ENCODE measurements at places on chromosomes 12 and 14.

DNA sequence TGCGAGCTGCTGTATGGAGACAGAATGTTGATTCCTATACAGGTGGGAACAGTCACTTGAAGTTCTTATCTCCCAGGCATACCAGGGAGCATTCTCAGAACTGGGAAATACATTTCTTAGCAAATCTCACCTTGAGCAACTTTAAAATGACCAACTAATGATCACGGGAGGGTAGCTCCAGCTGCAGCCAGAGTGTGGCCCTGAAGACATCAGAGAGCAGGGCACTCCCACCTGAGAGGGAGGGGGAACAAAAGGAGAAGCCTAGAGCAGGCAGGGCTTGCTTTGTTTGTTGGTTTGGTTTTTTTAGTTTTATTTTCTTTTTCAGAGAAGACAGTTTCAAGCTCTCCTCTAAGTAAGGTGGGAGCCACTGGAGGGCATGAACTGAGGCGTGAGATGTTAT is 101.1 kb downstream of the OTX2 start:
- no peak for DNase-seq

DNA sequence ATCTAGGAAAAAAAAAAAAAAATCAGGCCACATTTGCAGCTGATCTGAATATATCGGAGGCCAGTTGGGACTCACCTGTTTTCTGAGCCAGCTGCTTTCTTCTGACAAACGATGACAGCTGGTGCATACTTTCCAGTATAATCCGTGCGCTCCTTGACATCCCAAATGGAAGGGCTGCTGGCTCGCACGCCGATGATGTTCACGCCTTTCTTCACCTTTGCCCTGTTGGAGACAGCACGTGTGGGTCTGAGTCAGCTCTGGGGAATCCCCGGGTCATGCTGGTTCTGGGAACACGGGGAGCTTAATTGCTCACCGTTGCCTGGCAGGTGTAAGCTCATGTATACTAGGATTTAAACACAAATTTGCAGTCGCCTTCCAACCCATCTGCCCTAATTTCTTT is 372.8 kb downstream of the TMEM132D start:
- DNase-seq, result no peak

GRCh38 chr12:82008251-82008650 is 249.1 kb upstream of the PPFIA2 start:
- no peak for DNase-seq

DNA sequence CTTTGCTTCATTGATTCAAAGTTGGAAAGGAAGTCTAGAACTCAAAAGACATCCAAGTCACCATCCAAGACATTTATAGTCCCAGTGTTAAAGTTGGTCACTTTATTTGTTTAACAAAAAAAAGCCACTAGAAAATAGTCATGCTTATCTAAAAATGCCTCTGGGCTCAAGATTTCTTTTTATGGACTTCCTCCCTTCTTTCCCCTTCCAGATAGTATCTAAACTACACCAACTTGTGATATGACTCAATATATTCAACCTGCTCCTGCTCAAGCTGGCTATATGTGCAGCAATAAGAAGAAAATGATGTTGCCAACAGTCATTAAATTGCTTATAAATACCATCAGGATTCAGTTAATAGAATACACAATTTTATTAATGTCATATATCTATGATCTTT is 1177.1 kb downstream of the FLRT2 start:
- DNase-seq, result no peak

- DNase-seq, result no peak
These were observed 182.9 kb downstream of the KIF26A start for GRCh38 chr14:104321088-104321801.

DNA sequence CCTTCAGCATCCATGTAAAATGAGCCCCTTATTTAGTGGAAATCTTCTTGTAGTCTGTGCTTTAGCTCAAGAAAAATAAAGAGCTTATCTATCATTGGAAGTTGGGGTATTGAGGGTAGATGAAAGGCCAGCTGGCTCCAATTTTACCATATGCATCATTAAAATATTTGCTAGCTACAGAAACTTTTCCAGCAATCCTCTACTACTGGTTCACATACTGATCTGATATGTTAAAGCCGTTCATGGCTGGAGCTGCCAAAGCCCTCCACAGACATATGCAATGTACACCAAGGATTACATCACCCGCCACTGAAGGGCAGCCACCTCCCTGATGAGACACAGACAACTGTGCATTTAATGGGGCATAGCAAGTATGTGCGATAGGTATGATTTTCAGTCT is 1205.3 kb downstream of the GALC start:
- no peak for DNase-seq

All from hypothalamus (tissue), 51 donors.